ENCODE measurements at places on chromosomes 16 and 17.

GRCh38 chr17:47311420-47311819 is 12.3 kb upstream of the EFCAB13 start:
- no peak for DNase-seq

DNA sequence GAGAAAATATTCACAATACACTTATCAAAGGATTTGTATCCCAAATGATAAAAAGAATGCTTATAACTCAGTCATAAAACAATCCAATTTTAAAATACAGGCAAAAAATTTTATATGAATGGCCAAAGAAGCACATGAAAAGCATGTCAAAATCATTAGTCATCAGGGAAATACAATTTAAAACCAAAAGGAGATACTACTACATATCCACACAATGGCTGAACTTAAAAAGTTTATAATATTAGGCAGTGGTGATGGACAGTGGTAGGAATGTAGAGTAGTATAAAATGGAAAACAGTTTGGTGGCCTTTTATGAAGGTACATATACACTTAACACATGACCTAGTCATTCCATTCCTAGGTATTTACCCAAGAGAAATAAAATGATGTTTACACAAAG is 12.2 kb downstream of the CMC2 start:
- DNase-seq = no peak

DNA sequence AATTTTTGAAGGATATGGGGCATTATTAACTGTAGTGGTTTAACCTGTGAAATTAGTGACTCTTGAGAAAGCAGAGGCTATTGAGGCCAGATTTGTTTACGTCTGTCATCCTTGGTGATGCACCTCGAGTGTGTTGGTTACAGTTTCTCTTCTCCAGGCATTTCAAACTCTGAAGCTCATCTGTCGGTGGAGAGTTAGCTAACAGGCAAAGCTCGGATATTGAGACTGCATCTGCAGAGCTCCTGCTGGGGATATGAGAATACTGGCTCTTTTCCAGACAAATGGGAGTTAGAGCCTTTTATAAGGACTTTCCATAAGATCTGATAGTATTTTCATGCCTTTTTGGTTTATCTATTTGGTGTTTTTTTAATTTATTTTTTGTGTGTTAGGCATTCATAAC is 6.7 kb downstream of the CLEC16A start:
- DNase-seq = no peak

- DNase-seq = no peak
Measured at GRCh38 chr17:63741143-63741407, 524 bp downstream of the STRADA start.

GRCh38 chr17:75812096-75813013 is 27.7 kb downstream of the UNK start:
- DNase-seq = no peak

- DNase-seq = no peak
Measured at GRCh38 chr17:75557075-75557851, 30.3 kb upstream of the MYO15B start.

GRCh38 chr16:30923554-30924075 is at the start of gene FBXL19:
Gene FBXL19, plus strand, starts transcription at chr16:30923572. Its CDS starts 2,183 bp downstream, at chr16:30925755.
- DNase-seq = no peak

GRCh38 chr17:77693776-77694175 is 264.7 kb upstream of the TNRC6C start:
- no peak for DNase-seq

DNA sequence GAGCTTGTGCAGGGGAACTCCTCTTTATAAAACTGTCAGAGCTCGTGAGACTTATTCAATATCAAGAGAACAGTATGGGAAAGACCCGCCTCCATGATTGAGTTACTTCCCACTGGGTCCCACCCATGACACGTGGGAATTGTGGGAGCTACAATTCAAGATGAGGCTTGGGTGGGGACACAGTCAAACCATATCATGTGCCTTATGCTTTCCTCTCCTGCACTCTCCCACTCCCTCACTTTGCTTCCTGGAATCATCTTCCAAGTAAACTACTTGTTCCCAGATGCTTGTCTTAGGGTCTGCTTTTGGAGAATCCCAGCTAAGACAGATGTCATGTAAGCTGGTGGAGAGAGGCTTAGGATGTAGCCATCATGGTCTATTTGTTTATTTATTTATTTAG is 271.2 kb downstream of the HAPSTR1 start:
- DNase-seq = no peak

- DNase-seq = no peak
Measured at GRCh38 chr17:75499313-75500022, 15.9 kb downstream of the CASKIN2 start.

- DNase-seq = peak; percentile 94
Measured at GRCh38 chr17:82528484-82529265, 9.1 kb downstream of the FOXK2 start.

GRCh38 chr17:39722965-39723848 is 7.1 kb downstream of the MIEN1 start:
- DNase-seq = no peak

DNA sequence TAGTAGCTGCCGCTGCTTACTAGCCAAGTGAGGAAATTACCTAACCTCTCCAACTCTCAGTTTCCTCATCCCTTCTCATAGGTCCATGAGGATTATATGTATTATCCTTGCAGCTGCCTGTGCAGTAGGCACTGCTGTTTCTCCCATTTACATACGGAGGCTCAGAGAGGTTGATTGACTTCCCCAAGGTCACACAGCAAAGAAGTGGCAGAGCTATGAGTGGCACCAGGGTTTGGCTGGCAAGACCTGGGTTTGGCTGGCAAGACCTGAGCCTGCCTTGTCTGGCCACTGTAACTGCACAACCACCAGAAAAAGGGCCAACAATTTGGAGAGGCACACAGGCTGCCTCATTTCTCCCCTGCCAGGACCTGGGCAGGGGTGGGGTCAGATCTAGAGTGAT is 2.5 kb upstream of the NDRG4 start:
- no peak for DNase-seq

DNA sequence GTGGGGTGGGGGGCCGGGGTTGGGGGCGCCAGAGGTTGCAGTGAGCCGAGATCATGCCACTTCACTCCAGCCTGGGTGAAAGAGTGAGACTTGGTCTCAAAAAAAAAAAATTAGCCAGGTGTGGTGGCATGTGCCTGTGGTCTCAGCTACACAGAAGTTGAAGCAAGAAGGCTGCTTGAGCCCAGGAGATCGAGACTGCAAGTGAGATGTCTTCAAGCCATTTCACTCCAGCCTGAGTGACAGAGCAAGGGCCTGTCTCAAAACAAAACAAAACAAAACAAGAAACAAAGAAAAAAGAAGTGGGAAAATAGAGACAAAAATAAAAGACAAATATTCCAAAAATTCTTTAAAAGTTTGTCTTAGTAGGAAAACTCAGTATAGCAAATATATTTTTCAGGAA is 135.1 kb upstream of the CORO6 start:
- no peak for DNase-seq

- DNase-seq = no peak
Measured at GRCh38 chr17:57956291-57957119, 1.3 kb upstream of the CUEDC1 start.

DNA sequence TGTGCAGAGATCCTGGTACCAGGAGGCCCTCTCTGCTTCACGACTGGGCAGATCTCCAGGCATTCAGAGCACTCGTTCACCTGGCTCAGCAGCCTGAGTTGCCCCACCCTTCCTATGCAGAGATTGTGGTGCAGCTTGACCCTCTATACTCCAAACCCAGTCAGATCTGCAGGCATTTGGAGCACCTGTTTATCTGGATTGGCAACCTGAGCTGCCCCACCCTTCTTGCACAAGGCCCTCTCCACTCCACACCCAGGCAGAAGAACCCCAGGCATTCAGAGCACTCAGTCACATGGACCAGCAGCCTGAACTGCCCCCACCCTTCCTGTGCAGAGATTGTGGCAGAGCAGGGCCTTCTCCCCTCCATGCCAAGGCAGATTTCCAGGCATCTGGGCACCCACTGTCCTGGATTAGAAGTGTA is 88.4 kb upstream of the CDH5 start:
- no peak for DNase-seq

- DNase-seq = no peak
Measured at GRCh38 chr16:30434852-30435251, 5.0 kb upstream of the DCTPP1 start.

DNA sequence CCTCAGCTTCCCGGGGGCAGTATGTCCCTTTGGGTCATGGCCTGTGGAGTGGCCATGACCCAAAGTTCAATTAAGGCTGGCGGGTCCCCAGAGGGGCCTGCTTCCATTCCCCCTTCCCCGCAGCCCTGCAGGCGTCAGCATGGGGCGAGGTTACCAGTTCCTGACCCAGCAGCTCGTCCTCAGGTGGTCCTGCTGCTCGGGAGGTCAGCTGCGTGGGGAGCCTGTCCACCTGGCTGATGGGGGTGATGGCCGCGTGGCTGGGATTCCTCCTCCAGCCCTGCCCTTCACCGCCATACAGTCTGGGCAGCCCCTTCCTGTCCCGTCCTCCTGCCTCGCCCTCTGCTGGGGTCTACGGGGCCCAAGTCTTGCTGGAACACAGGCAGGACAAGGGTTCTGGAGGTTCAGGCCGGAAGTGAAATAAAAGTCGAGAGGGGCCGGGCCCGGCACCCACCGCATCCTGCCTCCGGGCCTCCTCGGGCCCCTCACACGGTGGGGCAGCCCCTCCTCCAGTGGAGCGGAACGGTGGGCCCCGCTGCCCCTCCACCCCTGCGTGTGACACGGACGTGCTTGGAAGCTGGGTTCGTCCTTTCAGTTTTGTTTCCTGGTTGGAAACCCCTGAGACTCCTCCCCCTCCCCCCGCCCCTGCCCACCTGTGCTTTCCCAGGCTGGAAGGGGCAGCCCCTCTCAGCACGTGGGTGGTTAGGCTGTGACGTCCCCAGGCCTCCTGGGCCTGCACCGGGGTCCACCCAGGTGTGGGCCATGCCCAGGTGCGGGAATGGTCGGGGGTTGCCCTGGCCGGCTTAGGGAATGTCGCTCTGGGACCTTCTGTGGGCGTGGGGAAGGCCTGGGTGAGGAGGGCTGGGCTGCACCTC is 6.8 kb downstream of the UBALD2 start:
- no peak for DNase-seq

DNA sequence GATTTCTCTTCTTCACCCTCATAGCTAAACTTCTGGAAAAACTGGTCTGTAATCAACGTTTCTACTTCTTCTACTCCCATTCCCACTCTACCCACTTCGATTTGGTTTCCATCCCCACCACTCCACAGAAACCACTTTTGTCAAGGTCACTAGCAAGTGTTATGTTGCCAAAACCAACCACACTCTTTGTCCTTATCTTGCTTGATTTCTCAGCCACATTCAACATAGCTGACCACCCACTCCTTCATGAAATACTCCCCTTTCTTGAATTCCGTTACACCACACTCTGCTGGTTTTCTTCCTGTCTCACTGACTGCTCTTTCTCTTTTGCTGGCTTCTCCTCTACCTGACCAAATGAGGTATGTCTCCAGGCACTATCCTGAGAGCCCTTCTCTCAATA is 11.9 kb downstream of the IKZF3 start:
- DNase-seq = no peak

DNA sequence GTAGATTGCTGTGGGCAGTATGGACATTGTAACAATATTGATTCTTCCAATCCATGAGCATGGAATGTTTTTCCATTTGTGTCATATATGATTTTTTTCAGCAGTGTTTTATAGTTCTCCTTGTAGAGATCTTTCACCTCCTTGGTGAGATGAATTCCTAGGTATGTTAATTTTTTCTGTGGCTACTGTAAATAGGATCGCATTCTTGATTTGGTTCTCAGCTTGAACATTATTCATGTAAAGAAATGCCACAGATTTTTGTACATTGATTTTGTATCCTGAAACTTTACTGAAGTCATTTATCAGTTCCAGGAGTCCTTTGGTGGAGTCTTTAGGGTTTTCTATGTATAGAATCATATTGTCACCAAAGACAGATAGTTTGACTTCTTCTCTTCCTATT is 19.7 kb upstream of the CDR2 start:
- no peak for DNase-seq

DNA sequence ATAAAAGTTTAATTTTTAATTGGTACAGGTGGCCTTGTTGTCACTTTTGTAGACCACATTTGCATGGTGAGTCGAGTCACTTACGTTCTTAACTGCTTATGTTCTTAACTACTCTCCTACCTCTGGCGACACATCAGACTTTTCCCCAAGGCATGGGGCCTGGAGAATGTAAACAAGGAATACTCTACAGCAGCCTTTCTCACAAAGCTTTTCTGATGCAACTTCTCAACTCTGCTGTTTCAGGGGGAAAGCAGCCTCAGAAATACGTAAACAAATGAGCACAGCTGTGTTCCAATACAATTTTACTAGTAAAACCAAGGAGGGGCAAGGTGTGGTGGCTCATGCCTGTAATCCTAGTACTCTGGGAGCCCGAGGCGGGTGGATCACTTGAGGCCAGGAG is 6.9 kb downstream of the KARS1 start:
- DNase-seq = no peak

- peak; percentile 73 for DNase-seq
Measured at GRCh38 chr17:7888184-7888920, at the start of gene CHD3. Gene CHD3, plus strand, starts transcription at chr17:7888789. Its CDS starts 212 bp downstream, at chr17:7889001.

GRCh38 chr16:85971902-85972638 is 73.1 kb downstream of the IRF8 start:
- no peak for DNase-seq

- DNase-seq = no peak
Measured at GRCh38 chr17:12995106-12995895, 22.5 kb downstream of the ELAC2 start.

DNA sequence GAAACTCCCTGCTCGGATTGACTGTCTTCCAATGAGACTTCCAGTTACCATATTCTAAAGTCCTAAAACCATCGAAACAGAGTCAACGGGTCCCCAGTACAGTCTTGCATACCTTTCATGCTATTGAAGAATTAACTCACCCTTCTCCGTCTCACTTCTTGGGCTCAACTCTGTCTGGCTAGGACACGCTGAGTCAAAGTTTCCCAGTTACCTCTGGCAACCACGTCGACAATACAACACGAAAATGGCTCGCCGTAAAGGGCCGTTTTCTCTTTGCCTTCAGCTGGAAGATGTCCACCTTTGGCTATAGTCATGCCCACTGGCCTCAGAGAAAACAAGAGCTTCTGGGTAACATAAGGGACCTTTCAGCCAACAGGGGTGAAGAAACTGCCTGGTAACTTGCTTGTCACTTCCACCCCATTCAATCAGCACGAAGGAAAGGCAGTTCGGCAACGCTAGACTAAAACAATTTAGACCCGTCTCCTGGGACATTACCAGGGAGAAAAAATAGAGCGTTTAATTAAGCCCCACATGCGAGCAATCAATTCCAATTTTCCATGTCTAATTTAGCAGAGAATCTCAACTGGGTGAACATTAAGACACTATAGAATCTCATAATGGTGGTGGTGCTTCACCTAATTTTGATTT is 21.5 kb downstream of the KCNG4 start:
- DNase-seq = no peak

GRCh38 chr17:49496183-49496866 is 1.2 kb downstream of the NGFR start:
- DNase-seq = no peak

Measured in SHP77 (cell line).